Activated T-cell treated with anti-CD3 and anti-CD28 coated beads for 24 hours (primary cell): ENCODE measurements at places on chromosomes 7 and 10.

- no peak for DNase-seq
Observed at GRCh38 chr7:1544896-1545416, 11.0 kb downstream of the TMEM184A start.

- DNase-seq = peak; percentile 40
Observed at GRCh38 chr10:129971381-129972144, 7.5 kb upstream of the EBF3 start.

DNA sequence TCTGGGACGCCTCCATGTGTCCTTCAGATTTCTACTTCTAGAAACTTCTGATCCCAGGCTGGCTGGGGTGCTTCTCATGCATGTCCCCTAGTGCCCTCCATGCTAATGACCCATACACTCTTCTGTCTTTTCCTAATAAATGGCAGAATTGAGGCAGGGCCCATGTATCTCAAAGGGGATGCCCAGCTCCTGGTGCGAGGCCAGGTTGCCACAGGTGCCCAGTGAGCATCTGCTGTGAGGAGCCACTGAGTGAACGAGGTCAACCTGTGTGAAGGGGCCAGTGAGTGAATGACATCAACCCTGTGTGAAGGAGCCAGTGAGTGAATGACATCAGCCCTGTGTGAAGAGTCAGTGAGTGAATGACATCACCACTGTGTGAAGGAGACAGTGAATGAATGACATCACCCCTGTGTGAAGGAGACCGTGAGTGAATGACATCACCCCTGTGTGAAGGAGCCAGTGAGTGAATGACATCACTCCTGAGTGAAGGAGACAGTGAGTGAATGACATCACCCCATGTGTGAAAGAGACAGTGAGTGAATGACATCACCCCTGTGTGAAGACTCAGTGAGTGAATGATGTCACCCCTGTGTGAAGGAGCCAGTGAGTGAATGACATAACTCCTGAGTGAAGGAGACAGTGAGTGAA is 478.9 kb downstream of the PTPRN2 start:
- DNase-seq = no peak

- no peak for DNase-seq
Observed at GRCh38 chr10:126953886-126954285, 48.7 kb downstream of the DOCK1 start.

GRCh38 chr7:124113045-124113444 is 80.2 kb upstream of the TMEM229A start:
- no peak for DNase-seq

GRCh38 chr7:13908667-13909397 is 80.6 kb downstream of the ETV1 start:
- no peak for DNase-seq

DNA sequence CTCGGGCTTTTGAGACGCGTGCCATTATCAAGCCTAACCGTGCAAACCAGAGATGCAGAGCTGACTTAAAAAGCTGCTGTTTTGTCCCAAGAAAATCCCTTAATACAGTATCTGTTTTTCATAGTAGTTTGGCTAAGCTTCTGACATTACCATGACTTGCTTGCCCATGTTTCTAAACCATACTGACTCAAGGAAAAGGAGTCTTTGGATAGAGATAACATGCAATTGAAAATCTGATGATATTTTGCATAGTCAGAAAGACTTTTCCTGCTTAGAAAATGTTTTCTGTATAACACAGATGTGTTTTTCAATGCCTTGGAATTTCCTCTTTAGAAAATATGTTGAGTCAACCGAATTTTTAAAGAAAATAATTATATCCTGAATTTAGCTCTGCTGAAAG is 21.5 kb upstream of the AKR1E2 start:
- DNase-seq = no peak

DNA sequence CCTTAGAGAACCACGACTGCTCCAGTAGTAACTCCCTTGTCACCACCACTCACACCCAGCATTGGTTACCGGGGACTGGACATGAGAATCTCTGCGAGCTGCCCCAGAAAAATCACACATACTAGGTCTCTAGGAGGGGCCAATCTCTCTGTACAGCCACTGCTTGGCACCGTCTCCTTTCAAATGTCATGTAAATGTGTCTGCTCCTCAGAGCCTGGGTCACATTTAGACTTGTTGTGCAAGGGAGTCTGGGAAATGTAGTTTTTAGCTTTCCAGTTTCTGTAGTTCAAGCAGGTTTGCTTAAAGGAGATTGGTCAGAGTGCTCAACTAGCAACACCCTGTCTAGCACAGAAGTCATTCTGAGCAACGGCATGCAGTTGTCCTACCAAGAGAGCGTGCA is 60.0 kb downstream of the CHN2 start:
- no peak for DNase-seq

GRCh38 chr7:108659261-108659660 is 89.6 kb downstream of the DNAJB9 start:
- no peak for DNase-seq

DNA sequence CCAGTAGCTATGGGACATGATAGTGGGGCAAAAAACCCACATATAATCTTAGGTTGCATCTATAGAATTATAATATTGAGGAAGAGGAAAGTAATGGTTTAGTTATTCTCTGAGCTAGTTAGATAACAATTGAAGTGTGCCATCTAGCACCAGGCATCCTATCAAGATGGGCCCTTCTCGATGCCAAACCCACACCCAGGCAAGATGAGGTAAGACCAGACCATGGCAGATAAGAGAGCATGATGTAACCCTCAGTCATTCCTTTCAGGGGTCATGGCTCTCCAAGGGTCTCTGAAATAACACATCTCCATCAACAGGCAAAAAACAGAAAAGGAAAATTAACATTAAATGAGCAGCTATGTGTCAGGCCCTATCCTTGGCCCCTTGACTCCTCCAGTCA is 128.7 kb downstream of the SH3PXD2A start:
- DNase-seq = no peak

DNA sequence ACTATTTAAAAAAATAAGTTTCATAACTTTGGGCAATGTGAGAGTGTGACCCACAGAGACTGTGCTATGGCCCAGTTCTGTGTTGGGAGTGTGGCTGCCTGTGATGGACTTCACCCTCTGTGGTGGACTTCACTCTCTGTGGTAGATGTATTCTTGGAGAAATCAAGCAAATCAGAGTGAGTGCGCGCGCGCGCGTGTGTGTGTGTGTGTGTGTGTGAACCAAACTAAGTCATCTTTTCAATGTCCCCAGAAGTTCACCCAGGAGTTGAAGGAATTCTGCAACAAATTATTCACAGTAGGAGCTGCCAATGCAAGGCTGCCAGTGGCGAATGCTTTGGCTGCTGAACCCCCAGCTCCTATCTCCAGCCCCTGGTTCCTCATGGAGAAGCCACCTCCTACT is 184.5 kb downstream of the ADAM12 start:
- DNase-seq = no peak

GRCh38 chr10:60797200-60797599 is 18.9 kb downstream of the CDK1 start:
- DNase-seq = no peak

DNA sequence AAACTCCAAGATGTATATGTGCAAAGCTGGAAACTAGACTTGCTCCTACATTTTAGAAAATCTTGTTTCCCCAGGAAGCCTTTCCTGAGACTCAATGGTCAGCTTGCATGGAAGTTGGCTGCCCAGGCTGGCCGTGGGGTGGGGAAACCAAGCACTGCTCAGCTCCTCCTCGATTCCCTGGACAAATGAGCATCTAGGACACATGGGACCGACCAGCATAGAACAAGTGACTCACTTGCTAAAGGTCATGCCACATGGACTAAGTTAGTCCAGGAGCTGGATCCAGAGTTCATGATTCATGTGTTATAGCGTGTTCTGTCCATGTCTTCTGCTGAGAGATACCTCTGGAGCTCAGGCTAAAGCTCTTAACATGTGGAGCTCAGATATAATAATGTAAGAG is 6.2 kb downstream of the FAM180A start:
- DNase-seq = no peak

DNA sequence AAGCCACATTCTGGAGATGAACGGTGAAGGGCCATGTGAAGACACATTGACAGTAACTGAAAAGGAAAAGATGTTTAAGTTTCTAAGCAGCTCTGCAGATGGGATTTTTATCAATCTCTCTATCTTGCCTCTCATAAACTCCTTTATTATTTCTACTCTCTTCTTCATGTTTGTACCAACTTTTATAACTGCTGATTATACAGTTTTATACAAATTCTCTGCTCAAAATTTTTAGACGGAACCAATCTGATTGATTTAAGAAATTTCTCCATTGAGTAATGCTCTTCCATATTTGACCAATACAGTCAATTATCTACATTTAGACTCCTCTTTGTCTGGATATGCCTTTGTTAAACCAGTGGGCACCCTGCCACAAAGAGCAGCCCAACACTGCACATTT is 31.7 kb downstream of the TFPI2 start:
- DNase-seq = no peak

DNA sequence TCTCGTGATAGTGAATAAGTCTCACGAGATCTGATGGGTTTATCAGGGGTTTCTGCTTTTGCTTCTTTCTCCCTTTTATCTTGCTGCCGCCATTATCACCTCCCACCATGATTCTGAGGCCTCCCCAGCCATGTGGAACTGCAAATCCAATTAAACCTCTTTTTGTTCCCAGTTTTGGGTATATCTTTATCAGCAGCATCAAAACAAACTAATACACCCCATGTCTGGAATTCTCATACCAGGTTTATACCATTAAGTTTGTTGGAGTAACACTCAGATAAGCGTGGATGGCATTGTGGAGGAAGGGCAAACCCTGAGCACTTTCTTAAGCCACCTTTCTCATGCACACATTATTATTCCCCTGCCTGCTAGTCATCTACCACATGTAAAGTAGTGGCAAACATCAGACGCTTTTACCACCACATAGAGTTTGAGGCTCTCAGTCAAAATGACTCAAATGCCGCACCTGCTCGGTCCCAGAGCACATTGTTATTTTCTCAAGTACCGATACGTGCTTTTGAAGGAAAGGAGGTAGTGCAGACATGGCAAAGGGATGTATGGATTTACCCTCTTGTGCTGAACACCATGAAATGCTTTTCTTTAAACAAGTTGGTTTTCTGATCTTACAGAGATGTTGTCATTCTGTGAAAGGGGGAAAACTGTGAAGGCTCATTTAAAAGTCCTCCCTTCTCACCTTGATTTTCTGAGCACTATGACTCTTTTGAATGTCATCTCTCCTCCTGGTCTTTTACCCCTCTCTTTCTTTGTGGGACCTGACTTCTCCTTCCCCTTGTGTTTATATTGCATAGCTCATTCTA is 429.7 kb downstream of the EXOC4 start:
- DNase-seq = no peak

DNA sequence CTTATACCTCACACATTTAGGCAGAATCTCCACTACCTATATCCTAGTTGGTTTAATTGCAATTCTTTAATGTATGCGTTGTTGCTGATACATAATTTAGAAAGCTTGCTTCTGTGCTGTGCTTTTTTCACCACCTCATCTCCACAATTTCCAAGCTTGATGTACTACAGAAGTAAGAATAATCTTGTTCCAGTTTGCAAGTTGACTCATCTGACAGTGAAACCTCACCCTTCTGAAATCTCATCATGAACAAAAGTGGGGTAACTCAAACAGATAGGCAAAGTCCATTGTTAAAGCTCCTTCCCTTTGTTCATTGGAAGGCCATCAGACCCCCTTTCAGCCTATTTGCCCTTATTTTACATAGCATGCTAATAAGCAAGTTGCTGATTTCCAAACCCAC is 13.6 kb downstream of the EIF4EBP2 start:
- DNase-seq = no peak

- DNase-seq = no peak
Observed at GRCh38 chr7:89265631-89266030, 470.1 kb upstream of the TEX47 start.

- no peak for DNase-seq
Observed at GRCh38 chr10:91350651-91351081, 59.5 kb upstream of the HECTD2 start.

- DNase-seq = no peak
Observed at GRCh38 chr7:77887567-77887966, 89.0 kb downstream of the PHTF2 start.

DNA sequence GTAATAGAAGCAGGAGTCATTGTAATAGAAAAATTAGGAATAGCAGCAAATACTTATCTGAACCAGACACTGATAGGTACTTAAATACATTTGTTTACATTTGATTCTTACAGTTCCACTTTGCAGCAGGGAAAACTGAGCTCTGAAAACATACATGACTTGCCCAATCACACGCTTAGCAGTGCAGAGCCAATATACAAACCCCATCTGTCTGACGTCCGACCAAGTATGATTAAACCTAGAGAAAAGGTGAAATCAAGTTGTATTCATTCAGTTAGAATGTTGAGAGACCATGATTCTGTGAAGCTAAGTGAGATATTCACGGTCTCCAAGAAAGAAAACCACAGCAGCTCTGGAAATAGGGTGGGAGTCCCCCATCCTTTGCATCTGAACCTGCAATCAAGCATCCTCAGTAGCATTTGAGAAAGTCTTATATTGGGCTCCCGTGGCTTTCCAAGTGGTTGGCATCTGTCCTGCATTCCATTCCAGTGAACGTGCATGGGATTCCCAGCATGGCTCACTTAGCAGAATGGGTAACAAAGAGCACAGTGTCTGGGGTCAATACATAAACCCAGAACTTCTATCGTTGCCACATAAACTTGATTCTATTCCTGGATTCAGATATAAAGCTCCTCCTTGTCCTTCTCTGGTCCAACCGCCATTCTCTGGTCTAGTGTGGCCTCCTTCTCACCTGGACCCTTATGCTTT is 148.7 kb upstream of the RSU1 start:
- no peak for DNase-seq
